ENCODE measurements at places on chromosomes 16 and 17. TPM values are rescaled to one million over a fixed set of nuclear protein-coding genes. Genes with fewer than 3 reads are reported as not detected.
A peak's percentile ranks its signal among the peaks of the same experiment; 100 is the strongest.

DNA sequence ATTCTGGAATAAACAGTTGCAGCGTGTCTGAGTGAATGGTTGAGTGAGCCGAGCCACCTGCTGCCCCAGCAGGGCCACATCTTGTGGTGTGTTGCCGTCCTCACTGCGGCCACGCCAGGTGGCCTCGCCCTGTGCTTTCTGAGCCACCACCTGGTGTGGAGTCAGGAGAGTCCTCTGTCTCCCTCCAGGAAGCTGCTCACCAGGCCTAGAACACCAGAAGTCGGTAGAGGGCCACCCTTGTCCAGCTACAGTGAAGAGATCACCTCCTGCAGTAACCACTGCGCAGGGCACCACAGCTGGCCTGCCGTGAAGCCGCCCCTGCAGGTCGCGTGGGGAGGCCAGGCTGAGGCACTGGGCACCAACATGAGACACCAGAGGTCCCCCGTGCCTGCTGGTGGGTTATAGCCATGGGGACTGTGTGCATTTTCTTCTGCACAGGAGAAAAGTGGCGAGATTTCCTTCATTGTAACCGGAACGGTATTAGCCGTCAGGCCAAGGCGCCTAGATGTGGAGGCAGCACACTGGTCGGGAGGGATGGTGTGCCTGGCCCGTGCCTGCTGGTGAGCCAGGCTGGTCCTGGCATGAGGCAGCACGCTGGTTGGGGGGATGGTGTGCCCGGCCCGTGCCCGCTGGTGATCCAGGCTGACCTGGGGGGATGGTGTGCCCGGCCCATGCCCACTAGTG is 28.9 kb upstream of the FOXK2 start:
- no peak overlapping the region for H3K27ac ChIP-seq
- H3K4me1 ChIP-seq: peaks cover 18% of the 10 kb centered on the region
- no peak for DNase-seq
- no peaks in the 10 kb centered on the region for H3K27me3 ChIP-seq
- H3K4me3 ChIP-seq: no peak overlapping the region

DNA sequence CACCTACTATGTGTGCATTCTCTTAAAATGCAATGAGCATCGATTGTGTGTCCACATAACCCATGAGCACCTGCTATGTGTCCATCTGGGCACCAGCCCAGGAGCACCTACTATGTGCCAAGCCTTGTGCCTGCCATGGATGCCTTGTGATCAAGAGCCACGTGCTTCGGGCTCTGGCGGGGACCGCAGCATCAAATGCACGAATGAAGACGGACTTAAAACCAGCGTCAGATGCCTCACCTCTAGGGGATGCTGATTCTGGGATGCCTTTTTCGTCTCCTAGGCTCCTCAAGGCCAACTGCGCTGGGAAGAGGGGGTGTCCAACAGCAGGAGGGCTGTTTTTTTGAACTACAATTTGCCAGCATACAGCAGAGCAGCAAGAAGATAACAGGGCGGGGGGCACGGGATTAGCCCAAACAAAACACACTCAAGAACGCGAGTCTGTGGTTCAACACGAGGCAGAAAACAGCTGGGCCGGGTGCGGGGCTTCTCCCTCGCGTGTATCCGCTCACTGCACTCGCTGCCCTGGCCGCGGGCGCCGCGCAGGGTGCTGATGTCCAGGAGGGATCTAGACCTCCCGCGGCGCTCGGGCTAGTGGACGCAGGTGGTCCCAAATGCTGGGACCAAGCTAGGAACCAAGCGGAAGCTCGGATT is 1.2 kb upstream of the GLIS2 start:
- H3K4me1 ChIP-seq: peaks cover 23% of the 10 kb centered on the region
- H3K27ac ChIP-seq: peak overlapping the region; percentile 90
- DNase-seq: no peak
- H3K36me3 ChIP-seq: no peaks in the 10 kb centered on the region
- H3K4me3 ChIP-seq: peak overlapping the region; percentile 66

GRCh38 chr16:49003022-49003421 is 278.6 kb downstream of the CBLN1 start:
- no peak overlapping the region for H3K27ac ChIP-seq
- H3K4me1 ChIP-seq: no peaks in the 10 kb centered on the region
- no peaks in the 10 kb centered on the region for H3K36me3 ChIP-seq
- no peak overlapping the region for H3K4me3 ChIP-seq
- DNase-seq: no peak
- H3K27me3 ChIP-seq: no peaks in the 10 kb centered on the region

GRCh38 chr17:31522987-31523495 is 131.6 kb downstream of the RAB11FIP4 start:
- no peaks in the 10 kb centered on the region for H3K4me1 ChIP-seq
- H3K4me3 ChIP-seq: no peak overlapping the region
- no peaks in the 10 kb centered on the region for H3K36me3 ChIP-seq
- no peak for DNase-seq

DNA sequence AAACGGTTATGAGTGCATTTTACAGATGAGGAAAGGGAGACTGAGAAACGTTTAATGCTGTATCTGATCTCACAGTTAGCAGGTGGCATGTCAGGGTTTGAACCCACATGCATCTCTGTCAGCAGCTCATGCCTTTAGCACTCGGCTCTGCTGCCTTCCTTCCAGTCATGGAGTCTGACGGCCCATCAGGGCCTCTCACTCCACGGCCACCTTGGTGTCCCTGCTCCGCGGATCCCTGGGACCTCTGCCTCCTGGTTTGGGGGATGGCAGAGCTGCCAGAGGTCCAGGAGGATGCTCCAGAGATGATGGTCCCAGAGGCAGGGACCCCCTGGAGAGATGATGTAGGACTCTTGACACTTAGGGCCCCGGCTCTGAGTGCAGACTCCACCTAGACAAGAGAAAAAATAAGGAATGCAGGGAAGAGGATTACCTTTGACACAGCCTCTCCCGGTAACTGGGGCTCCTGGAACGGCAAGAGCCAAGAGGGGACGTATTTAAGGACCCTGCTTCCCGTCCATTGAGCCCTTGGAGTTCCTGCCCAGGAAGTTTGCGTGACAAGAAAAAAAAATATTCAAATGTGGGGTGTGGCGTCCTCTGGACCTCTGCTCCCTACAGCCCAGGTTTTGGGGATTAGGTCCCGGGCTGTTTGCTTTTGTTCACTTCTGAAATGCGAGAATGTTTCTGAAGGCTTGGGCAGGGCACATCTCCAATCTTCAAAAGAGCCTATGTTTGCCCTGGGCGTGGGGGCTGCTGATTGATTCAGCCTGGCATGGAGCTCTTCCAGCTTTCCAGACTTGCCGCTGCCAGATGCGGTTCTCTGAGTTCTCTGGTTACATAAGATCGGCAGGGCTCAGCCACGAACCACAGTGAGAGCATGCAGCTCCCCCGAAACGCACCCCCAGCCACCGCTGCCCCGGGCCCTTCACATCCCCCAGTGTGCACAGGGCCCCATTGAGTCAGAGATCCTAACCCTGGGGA is at the start of gene ALDH3A1:
ALDH3A1 (minus strand) TSS at position 470 of the 978 bp plus-strand sequence. CDS start 3,169 bp downstream, outside the sequence.
- no peak within 1 kb of the TSS for H3K4me3 ChIP-seq
- no peak within 1 kb of the TSS for H3K27ac ChIP-seq
- peaks cover 7% of the 10 kb centered on the region for H3K4me1 ChIP-seq
- no peak for DNase-seq
- H3K27me3 ChIP-seq: no peaks in the 10 kb centered on the region

- no peaks in the 10 kb centered on the region for H3K27me3 ChIP-seq
- H3K4me3 ChIP-seq: no peak overlapping the region
- no peak for DNase-seq
- H3K36me3 ChIP-seq: no peaks in the 10 kb centered on the region
Observed at GRCh38 chr17:6943406-6943805, 52.4 kb upstream of the ALOX12 start.

DNA sequence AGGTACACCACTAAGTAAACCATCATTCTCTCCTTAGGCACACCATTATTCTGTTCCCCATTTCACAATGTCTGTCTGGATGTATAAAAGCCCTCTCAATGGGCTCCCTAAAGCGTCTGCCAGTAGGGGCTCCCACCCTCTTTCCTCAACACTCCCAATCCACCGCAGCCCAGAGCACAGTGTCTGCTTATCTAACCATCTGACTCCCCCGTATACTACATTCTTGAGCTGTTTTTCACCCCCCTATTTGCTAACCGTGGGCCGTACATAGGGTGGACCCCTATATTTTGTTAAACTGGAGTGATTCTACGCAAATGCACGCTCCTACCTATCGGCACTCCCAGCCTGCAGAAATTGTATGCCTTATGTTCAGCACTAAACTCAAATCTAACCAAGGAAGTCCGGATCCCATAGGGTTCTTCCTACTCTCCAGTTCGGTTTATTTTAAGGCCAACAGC is 685 bp upstream of the PSMD3 start:
- H3K27ac ChIP-seq: peak overlapping the region; percentile 67
- H3K4me1 ChIP-seq: peaks cover 11% of the 10 kb centered on the region
- peaks cover 9% of the 10 kb centered on the region for H3K27me3 ChIP-seq
- DNase-seq: peak; percentile 10
- H3K4me3 ChIP-seq: peak overlapping the region; percentile 90
- peaks cover 3% of the 10 kb centered on the region for H3K36me3 ChIP-seq

DNA sequence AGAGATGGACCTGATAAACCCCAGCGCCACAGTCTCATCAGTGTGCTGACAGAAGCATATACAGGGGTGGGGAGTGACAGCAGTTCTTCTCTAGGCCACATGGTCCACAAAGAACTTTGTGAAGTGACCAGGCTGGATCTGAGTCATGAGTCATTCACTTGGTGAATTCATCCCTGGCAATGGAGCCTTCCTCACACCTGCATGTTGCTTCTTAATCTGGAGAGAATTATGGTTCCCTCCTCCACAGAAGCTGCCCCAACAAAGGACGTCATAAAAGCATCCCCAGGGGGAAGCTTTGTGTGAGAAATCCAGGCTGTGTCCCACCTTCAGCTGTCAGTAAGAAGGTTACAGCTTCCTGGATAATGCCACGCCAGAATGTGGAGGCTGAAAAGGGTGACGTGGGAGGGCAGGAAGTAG is 215.6 kb upstream of the MAF start:
- no peaks in the 10 kb centered on the region for H3K4me1 ChIP-seq
- no peak overlapping the region for H3K27ac ChIP-seq
- no peak overlapping the region for H3K4me3 ChIP-seq

DNA sequence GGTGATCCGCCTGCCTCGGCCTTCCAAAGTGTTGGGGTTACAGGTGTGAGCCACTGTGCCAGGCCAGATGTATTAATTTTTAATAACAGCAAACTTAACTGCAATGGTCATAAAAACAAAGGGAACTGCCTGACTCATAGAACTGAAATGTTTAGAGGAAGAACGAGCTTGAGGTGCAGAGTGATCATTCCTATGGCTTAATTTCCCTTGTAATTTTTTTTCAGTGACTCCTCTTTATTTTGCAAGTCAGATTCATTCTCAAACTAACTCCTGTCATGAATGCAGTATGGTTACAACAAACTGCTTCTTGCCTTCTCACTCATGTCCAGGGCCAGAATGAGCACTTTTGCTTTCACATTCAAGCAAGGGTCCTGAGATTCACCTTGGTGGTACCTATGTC is 231.3 kb downstream of the HAPSTR1 start:
- no peak overlapping the region for H3K27ac ChIP-seq
- H3K27me3 ChIP-seq: peaks cover 9% of the 10 kb centered on the region
- no peak for DNase-seq
- no peak overlapping the region for H3K4me3 ChIP-seq
- H3K4me1 ChIP-seq: no peaks in the 10 kb centered on the region

DNA sequence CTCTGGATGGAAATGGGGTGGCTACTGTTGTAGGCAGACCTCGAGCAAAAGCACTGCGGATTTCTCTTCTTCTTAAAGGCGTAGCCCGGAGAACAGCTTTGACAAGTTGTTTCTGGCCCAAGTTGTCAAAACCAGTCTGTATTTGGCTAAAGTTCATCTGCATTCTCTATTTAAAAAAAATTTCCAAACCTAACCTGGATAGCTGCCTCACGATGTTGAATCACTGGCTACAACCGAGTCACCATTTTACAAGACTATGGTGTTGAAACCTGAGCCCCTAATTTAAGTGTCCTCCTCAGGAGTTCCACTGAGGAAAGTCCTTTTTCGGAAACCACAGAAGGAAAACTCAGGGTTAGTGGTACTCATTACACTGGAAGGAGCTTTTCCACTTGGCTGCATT is 1.5 kb downstream of the SLC16A6 start:
- no peaks in the 10 kb centered on the region for H3K36me3 ChIP-seq
- H3K27ac ChIP-seq: no peak overlapping the region
- DNase-seq: no peak
- H3K4me1 ChIP-seq: 0 out of 2 replicates have a peak, but pooled peaks cover 2% of the 10 kb centered on the region

- no peak for DNase-seq
- H3K4me1 ChIP-seq: no peaks in the 10 kb centered on the region
- no peak overlapping the region for H3K4me3 ChIP-seq
- H3K27me3 ChIP-seq: no peaks in the 10 kb centered on the region
Observed at GRCh38 chr16:287298-287811, 4.4 kb downstream of the PDIA2 start.

DNA sequence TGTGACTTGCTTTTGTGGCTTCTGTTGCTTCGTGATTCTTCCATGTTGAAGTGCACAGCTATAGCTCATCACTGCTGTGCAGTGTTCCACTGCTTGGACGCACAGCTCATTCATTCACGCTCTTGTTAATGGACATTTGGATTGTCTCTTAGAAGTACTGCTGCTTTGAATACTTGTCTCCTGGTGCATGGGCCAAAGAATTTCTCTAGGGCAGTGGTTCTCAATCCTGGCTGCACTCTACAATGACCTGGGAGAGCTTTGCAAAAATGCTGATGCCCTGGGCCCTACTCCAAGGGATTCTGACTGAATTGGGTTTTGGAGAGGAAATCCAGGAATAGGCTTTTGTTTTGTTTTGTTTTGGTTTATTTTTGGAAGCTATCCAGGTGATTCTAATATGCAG is 20.0 kb downstream of the CCL17 start:
- H3K36me3 ChIP-seq: no peaks in the 10 kb centered on the region
- no peak overlapping the region for H3K4me3 ChIP-seq
- H3K27me3 ChIP-seq: no peaks in the 10 kb centered on the region
- H3K27ac ChIP-seq: no peak overlapping the region
- no peak for DNase-seq

- peaks cover 34% of the 10 kb centered on the region for H3K4me1 ChIP-seq
- H3K4me3 ChIP-seq: no peak overlapping the region
- no peaks in the 10 kb centered on the region for H3K27me3 ChIP-seq
- DNase-seq: no peak
- H3K36me3 ChIP-seq: no peaks in the 10 kb centered on the region
Observed at GRCh38 chr17:48002266-48002915, 31.5 kb downstream of the CDK5RAP3 start.

NTN1 gene
- 14.5 TPM for total RNA-seq

ADAP2 gene
- 2.4 TPM for total RNA-seq

PERCC1 gene
- not detected for total RNA-seq

NEUROD2 gene
- not detected for total RNA-seq

ADGRG1 gene
- total RNA-seq: 13.1 TPM
